ENCODE measurements at places on chromosomes 12 and 14.
A peak's percentile ranks its signal among the peaks of the same experiment; 100 is the strongest.

- no peak for DNase-seq
These were observed 1.5 kb downstream of the CHD4 start for GRCh38 chr12:6605421-6606330.

GRCh38 chr14:24297190-24297964 lies 2.2 kb downstream of the DHRS1 start:
- no peak for DNase-seq

DNA sequence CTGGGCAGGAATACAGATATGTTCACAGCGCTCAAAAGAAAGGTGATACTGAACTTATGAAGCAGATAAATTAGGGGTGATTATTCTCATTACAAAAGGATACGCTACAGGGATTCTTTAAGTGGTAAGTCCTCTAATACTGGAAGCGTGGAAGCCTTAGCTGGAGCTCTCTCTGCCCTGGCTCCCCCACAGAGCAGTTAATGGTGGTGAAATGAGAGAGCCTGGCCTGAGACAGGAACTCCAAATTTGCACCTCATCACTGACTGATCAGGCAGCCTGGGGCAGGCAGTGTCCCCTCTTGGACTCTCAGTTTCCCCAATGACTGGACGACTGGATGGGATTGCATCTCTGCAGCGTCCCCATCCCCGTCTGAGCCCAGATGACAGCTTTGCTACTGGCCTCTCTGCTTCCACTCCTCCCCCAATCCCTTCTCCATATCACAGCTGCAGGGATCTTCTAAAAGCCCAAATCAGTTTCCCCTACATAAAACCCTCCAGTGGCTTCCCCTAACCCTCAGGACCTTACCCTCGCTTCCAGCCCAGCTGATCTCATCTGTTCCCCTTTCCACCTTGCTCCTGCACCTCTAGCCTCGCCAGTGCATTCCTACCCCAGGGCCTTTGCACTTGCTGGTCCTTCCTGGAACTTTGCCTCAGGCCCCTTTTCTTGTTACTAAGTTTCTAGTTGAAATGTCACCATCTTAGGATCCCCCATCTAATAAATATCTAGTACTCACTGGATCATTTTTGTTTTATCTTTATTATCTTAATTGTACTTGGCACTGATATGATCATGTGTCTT lies 171.7 kb upstream of the LHX5 start:
- no peak for DNase-seq

DNA sequence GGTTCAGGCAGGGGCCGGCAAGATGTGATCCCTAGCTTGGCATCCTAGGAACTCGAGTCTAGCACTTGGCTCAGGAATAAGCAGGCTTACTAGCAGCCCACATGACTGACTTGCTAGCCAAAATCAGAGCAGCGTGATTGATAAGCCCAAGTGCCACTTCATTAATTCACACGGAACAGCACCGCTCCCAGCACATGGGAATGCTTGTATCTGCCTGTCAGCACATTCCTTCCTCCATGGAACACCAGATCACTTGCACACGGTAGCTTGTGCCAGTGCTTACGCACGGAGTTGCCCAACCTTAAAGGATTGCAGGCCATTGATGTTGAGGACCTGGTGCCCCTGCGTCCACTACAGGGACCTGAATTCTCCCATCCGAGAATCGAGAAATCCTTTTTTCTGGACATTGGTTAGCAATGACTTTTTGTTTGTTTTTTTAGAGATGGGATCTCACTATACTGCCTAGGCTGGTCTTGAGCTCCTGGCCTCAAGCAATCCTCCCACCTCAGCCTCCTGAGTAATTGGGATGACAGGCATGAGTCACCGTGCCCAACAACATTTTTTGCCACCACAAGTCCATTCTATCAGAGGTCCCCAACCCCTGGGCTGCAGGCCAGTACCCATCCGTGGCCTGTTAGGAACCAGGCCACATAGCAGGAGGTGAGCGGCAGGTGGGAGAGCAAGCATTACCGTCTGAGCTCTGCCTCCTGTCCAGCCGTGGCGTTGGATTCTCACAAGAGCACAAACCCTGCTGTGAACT lies 30.6 kb upstream of the TSPAN9 start:
- no peak for DNase-seq

- no peak for DNase-seq
These were observed 5.0 kb upstream of the SLC35F4 start for GRCh38 chr14:57870686-57871457.

DNA sequence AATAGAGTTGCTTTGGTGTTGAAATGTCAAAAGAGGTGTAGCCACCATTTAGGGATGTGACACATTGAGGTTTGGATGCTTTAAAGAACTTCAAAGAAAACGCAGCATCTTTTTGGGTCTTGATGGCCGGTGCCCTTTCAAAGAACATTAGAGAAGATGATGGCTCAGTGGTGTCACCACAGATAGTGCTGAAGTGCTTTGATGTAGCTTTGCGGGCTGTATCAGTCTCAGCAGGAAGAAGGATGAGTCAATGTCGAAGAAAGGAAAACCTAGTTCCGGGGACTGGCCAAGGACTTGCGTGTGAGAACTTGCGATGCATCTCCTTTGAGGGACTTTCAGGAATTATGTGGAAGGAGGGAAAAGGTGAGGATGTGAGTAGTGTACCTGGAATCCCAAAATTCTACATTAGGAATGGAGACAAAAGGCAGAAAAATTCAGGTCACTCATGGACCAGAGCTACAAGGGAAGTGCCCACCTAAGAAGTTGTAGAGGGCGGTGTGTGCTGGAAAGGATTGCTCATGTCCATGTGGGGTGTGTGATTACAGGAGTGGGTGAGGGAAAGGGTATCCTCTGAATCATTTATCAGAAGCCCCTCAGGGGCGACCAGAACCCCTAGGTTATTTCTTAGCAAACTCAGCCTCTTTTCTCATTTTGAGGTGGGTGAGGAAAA lies 39.7 kb upstream of the GZMB start:
- DNase-seq = no peak

DNA sequence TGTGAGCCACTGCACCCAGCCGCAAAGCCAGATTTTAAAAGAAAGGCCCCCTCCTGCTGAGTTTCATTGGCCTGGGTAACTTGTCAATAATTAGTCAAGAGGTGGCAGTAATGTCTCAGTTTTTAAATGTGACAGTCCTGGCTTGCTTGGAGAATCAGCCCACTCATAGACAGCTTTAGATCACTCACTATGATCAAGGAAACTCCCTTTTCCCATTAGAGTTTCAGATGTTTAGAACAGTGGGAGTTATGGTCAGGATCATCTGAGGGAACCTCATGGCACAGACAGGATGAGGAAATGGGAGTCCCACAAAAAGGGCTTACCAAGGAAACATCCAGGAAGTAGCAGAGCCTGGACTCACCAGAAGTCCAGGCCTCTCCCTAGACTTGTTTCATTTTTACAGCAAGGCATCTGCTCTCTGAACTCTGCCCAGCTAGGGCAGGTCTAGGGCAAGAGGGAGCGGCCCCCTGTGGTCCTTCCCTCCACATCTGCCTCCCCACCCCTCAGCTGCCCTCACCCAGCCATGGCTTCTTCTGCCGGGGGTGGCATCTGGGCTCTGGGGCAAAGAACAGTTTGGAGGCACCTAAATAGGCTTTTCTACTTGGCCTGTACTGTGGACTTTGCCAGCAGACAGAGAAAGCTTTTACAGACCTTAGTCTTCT lies 11.2 kb downstream of the BCL2L14 start:
- no peak for DNase-seq

DNA sequence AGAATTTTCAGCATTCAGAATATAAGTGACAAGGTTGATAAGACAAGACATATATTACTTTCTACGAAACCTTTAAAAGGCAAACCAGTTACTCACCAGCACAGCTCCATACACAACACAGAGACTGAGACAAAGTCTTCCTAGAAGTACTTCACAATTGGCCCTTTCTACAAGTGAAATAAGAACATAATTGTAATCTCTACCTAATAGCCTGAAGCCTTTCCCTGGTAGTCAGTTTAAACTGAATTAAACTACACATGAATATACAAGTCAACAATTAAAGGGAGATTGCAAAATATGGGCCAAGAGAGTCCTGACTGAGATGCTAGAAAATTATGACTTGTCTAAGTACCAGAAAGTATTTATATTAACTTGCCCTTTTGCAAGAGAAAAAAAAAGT lies 95.9 kb downstream of the PUS7L start:
- DNase-seq = no peak

DNA sequence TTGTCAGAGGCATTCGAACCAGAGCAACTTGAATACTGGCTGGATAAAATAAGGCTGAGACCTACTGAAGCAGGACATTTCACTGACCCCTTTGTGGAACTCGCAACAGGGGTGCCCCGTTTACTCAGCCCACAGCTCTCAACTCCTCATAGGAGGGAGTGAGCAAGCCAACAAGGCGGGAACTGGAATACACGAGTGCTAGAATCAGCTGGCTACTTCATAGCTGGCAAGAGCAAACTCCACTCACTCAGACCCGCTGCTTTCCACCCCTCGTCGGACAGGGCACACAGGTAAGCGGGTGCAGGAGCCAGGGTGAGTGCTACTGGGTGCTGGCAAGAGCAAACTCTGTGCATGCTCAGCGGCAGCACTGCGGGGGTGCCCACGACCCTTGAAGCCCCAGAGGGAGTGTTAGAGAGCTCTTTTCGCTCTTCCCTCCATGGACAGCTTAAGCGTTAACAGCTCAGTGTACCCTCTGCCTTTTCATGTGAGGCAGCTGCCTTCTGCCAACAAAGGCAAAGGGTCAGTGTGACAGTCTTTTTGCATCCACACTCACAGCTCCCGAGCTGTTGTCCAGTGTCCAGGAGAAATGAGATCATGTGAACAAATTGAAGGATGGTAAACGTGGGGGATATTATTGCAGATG lies 15.7 kb downstream of the CAPZA3 start:
- DNase-seq = no peak

- DNase-seq = peak; percentile 44
These were observed 2.4 kb upstream of the POP5 start for GRCh38 chr12:120583478-120584030.

- DNase-seq = no peak
These were observed 14.9 kb downstream of the C2CD5 start for GRCh38 chr12:22529281-22530060.

DNA sequence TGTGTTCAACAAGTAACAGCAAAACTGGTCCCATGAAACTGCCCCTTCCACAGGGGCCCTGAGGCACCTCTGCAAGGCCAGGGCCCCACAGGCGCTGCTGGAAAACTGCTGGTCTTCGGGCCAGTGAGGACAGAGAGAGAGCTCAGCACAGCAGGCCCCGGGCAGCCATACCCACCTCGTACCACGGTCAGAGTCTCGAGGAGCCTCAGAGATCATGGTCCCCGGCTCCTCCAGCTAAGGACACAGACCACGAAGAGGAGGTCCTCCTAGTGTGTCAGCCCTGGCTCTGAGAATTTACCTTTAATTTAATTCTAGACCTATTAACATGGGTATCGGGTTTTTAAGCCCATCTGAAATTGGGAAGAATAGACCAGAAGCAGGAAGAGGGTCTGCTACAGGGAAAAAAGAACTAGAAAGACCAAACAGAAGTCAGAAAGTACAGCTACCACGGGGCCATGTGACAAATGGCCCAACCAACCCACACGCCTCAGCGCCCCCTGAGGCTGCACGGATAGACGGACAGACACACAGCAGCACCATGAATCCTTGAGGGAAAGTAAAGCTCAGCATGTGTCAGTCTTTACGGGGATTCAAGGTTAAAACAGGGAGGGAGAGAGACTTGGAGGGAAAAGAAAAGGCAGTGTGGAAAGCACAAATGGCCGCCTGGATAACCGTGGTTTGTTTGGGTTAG lies 22.9 kb downstream of the ANKRD9 start:
- no peak for DNase-seq

- no peak for DNase-seq
These were observed 784.2 kb downstream of the SLC6A15 start for GRCh38 chr12:84128117-84128991.

- DNase-seq = no peak
These were observed 313.1 kb downstream of the ADGRD1 start for GRCh38 chr12:131266591-131267467.

DNA sequence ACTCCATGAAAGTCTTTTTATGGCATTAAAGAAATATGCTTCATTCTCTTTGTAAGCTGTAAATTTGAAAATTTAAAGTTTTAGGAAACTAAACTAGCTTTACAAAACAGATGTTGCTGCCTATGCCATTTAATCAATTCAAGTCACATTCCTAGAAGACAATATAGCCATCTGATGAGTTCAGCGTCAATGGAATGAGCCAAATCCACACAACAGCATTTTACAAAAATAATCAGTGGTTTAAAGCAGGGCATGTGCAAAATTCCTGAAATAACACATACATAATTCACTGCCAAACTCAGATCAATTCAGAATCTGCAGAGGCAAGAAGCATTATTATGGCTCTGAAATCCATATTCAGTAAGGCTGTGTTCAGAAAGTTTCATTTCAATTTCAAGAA lies 75.6 kb downstream of the MED13L start:
- no peak for DNase-seq

DNA sequence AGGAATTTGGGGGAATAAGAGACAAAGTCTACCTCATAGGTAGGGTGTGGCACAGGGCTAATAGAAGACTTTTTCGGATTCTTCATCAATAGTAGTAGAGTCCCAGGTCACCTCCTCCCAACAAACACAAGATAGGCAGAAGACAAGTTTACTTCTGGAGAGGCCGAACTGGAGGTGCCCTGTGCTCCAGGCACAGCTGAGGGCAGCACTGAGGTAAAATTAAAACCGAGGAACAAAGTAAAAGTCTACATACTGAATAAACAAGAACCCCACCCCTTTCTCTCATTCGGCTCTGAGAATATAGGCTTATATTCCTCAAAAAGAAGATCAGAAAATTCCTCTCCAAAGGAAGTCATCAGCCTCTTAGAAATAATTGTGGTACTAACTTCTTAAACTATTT lies 161.5 kb downstream of the SEC23A start:
- no peak for DNase-seq

- DNase-seq = no peak
These were observed 1.3 kb downstream of the RNASE7 start for GRCh38 chr14:21043387-21043973.

GRCh38 chr14:50559990-50560930 lies at the start of gene ATL1:
Gene ATL1 (plus strand): TSS chr14:50560145. CDS start chr14:50560266, 121 bp downstream.
- DNase-seq = no peak

- no peak for DNase-seq
These were observed 47.9 kb downstream of the RPH3A start for GRCh38 chr12:112839386-112839972.

GRCh38 chr14:77003960-77004710 lies 24.4 kb downstream of the IRF2BPL start:
- DNase-seq = no peak

DNA sequence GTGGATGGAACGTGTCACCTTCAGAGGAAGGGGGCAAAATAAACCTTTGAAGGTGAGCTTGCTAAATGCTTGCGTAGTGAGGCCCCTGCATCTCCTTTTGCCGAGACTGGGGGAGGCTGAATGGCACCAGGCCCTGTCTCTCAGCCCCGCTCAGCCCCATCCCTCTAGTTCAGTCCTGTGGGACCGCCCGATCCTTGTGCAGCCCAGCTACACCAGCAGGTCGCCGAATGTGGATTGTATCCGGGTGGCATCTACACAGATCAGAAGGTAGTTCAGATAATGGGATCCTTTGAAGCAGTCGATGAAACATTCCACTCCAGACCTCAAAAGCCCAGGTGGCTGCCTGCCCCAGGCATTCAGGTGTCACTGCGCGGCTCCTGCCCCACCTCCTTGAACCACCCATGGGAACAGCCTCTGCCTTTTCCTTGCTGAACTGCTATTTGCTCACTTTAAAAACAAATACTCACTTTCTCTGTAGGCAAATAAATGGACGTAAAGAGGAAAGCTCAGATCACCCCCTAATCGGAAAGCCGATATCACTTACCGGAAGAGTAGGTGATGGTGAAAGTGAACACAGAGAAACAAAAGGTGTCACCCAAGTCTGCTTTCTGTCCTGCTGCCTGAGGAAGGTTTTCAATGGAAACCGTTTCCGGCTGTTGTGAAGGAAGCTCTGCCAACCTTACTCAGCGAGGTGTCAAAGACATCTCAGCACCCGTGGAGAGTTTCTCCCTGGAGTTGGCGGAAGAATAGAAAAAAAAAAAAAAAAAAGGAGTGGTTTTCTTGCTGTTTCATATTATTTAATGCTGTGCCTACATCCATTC lies 100.3 kb upstream of the NCOR2 start:
- DNase-seq = no peak

All from NCI-H1048 (cell line).